Suppressor macrophage treated with lipopolysaccharide for 1 hour (primary cell): ENCODE measurements at places on chromosomes 12 and 14.

DNA sequence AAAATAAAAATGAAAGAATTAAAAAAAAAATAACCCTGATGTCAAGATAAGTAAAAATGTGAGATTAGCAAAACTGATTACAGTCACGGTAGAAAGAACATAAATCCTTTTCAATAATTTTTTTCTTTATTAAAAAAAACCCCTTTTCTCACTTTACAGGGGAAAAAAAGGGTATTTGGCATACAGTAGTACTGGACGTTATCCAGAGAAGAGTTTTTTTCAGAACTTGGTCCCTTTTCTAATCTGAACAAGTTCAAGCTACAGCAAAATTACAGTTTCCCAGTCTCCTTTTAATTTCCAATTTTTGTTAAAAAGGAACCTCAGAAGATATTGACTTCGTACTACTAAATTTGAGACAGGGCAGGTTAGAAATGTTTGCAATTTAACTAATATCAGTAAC, 134.7 kb upstream of the DCN start:
- DNase-seq, result no peak

DNA sequence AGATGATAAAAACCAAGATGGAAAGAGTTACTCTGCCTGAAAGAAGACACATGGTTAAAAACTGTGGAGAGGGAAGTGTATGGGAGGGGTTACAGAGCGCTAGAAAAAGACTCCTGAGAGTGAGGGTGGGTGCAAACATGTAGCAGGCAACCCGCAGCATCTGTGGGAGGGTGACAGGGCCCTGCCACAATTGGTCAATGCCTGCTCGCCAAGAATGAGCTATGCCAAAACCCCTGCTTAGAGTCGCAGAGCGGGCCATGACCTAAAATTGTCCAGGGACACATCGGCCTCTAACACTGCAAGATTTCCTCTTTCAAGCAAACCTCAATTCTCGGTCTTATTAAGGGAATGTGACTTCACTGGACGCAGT, 700 bp downstream of the PRKAG1 start:
- DNase-seq, result peak; percentile 70

DNA sequence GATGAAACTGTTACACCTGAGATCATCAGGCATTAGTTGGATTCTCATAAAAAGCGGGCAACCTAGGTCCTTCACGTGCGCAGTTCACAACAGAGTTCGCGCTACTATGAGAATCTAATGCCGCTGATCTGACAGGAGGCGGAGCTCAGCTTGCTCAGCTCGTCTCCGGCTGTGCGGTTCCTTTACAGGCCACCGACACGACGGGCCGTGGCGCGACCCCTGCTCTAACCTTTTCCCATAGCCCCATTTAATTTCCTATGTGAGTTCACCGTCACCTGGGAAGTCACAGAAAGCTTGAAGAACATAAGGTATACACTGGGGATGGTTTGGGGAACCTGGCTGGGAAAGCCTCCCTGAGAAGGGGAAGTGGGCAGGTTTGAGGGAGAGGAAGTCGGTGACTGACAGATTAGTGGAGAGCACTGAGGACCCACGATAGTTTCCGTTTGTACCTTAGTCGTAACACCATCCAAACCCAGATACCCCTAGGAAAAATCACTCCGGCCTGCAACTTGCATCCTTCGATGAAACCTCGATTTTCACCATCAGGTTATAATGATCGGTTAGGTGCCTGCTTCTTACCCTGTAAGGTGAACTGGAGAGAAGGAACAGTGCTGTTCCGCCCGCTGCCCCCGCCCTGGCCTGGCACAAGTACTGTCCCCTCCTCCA, 2.8 kb upstream of the AAAS start:
- peak; percentile 58 for DNase-seq

DNA sequence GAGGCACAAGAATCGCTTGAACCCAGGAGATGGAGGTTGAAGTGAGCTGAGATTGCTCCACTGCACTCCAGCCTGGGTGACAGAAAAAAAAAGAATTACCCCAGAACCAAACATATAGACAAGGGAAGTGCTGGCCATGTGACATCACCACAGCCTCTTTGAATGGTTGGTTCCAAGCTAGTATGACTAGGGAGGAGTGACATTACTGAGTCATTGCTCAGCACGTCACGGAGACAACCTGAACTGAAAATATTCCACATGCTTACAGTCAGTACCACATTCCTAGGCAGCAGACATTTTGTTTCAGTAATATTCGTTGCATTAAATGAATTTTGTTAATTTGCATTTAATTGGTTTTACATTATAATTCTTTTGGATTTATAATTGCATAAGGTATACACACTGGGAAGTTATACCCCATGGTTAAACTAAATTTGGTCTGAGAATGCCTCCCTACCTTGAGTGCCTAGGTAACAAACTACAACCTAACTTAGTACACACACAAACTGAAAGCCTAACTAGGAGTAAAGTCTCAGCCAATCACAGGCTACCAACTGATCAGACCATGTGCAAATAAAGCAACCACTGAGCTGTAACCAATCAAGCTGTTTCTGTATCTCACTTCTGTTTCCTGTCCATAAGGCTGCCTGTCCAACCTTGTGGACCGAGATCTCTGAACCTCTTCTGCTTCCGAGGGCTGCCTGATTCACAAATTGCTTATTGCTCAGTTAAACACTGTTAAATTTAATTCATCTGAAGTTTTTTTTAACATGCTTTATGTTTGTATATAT, 164.4 kb downstream of the CAND1 start:
- peak; percentile 63 for DNase-seq

DNA sequence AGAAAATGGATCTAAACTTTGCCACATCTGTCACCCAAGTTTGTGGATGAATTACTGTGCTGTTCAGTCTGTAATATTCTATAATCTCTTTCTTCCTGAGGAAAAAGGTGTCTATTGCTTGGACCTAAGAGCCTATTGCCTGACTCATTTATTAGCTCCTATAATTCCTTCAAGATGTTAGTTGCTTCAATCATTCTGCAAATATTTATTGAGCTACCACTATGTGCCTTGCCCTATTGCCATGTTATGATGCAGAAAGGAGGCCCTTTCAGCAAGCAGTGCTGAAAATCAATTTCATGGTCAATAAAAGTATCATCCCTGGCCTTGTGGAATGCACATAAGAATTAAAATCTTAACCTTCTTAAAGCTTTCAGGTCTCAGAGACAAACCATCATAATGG, 113.6 kb downstream of the CCER1 start:
- DNase-seq, result no peak

DNA sequence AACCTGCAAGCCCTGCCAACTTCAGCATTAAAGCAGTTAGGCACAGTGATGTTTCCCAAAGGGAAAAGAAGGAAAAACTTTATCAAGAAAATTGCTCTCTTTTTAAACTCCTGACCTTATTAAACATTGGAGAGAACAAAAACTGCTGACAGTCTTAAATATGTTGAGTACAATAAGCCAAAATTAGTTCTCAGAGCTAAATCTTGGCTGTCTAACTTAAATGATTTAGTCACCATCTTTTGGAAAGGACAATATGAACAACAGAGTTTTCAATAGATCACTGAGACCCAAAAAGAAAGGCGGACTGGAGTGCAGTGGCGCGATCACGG, 70.8 kb downstream of the DUSP6 start:
- DNase-seq, result no peak

- peak; percentile 80 for DNase-seq
These were observed 23.7 kb downstream of the CDC42BPB start for GRCh38 chr14:103033681-103034096.

DNA sequence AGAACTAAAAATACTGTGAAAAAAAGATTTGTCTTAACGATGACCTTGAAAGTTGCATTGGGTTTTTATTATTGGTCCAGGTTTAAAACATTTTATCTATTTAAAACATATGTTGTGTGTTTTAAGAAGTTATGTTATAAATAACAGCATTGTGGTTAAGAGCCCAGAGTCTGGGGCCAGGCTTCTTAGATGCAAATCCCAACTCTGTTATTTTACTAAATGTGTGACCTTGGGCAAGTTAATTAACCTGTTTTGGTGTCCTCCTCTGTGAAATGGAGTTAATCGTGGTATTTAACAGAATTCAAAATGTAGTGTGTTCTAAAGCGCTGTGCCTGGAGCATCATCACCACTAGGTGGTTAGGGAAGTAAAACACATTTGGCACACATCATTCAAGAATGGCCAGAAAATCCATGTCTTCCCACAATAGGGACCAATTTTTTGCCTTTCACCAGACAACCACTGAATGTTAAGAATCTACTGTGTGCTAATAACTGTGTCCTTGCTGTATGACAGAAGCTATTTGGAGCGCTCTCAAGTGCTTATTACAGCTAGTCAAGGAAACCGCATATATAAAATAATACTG, 133.3 kb downstream of the MON2 start:
- peak; percentile 10 for DNase-seq

- DNase-seq, result no peak
These were observed 213.6 kb downstream of the ERC1 start for GRCh38 chr12:1204581-1205121.

DNA sequence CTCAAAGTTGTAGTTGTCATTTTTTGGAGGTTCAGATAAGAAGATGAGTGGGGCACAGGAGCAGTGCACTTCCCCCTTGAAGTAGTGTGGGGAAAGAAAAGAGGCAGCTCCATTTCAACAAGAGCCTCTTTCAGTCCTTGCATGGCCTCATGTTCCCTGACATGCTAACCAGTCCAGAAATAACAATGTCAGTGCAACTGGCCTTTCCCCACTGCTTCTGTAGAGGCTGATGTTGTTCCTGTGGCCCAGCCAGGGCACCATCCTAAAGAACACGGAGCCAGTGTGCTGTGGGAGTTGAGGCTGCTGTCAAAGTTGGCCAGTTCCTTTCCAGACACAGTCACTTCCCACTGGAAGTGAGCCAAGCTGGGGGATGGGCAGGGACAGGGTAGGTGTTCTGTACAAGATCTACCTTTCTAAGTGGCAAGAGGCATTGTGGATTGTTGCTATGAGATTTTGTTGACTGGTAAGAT, 77.7 kb upstream of the SLC38A2 start:
- peak; percentile 37 for DNase-seq

DNA sequence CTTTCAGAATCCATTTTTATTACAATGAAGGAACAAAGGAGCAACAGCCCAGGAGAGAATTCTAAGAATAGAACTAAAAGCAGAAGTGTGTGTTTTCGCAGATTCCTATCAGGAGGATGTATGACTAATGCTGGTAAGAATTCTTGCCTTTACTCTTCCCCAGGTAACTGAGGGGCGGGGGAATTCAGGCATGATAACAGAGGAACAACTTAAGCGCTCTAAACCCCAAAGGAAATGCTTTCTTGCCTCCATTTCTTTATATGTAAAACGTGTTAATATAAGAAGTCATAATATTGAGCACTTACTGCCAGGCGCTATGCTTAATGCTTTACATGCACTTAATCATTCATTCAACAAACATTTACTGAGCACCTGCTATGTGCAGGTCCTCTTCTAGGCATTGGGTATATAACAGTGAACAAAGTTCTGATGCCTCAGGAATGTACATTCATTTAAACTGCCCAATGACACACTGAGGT, 4.5 kb downstream of the HCAR1 start:
- DNase-seq, result peak; percentile 61

- DNase-seq, result no peak
These were observed 22.9 kb downstream of the ZNF268 start for GRCh38 chr12:133204264-133204603.

DNA sequence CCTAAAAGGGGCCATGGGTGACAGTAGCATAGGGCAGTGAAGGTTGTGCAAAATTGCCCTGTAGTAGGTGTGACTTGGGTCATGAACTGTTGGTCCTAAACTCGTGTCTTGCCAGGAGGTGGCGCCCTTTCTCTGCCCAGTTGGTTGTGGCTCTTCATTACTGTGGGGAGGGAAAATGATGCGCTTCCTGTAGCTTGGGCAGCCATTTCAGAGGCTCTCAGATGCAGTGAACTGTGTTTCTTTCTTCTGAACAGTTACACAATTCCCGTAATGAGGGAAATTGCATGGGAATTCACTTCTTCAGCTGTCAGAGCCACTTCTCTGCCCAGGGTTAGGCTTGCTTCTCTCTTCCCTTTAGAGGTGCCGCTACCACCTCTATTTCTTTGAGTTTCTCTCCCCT, 148.1 kb upstream of the NRXN3 start:
- peak; percentile 82 for DNase-seq

GRCh38 chr12:112482733-112483132, 64.0 kb downstream of the PTPN11 start:
- no peak for DNase-seq

DNA sequence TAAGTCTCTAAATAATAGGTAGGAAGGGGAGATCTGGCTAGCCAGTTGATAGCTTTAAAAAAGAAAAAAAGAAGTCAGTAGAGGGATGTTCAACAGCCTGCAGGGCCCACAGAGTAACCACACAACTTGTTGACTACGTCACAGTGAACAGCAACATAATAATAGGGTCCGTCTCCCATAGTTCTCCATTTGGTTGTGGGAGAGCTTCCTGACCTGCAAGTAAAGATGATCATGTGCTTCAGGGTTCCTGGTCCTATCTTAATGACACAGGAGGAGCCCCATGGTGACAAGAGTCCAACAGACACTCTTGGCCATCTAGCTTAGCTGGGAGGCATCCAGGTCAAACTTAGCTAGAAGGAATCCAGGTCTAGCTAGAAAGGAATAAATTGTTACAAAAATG, 36.2 kb downstream of the FGD6 start:
- DNase-seq, result no peak

DNA sequence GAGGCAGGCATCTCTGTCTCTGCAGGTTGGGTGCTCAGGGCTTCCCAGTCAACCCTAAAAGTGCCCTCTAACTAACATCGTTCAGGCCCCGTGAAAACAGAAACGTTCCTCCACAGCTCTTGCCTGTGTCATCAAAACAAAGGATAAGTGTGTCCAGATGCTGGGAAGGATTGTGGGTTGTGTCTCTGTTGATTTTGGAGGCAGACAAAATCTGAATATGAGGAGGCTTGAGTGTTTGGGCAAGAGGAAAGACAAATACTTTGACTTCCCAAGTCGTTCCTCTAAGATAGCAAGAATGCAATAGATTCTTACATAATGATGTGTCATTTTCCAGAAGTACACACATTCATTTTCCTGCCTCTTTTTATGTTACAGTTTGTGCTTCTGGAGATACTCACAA, 52.9 kb downstream of the SERPINA3 start:
- no peak for DNase-seq

DNA sequence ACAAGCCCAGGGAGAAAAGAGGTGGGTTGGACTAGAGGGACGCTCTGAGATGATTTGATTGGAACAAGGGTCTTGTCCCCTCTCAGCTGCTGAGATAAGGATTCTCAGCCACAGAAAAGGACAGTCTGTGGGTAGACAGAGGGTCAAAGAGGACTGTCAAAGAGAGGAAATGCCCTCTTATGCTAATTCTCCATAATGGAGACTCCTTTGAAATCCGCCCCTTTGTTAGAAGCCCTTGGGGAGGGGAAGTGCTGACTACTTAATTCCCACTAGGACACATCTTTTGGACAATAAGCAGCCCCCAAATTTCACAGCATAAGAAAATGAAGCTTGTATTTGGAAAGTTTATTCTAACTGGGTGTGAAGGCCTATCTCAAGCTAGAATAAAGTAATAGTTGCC, 176.6 kb downstream of the KTN1 start:
- DNase-seq, result no peak

DNA sequence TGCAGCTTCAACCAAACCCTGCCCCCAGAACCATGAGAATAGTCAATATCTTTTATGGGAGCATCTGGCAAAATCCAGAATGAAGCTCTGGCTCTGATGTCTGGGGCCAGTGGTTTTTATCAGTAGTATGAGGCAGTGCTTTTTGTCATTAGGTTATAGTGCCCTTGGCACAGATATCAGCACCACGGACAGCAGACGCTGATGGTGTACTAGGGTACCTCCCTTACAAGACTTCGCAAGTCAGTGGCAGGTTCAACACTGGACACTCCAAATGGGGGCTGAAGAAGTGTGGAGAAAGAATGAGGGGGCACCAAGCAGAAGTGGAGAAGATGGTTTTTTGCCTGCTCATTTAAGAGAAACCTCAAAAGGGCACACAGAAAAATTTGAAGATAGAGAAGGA, 68.2 kb upstream of the E2F7 start:
- DNase-seq, result no peak

- no peak for DNase-seq
These were observed 489 bp downstream of the CEP290 start for GRCh38 chr12:88141425-88141773.
